ENCODE measurements at places on chromosomes 1 and 21.

DNA sequence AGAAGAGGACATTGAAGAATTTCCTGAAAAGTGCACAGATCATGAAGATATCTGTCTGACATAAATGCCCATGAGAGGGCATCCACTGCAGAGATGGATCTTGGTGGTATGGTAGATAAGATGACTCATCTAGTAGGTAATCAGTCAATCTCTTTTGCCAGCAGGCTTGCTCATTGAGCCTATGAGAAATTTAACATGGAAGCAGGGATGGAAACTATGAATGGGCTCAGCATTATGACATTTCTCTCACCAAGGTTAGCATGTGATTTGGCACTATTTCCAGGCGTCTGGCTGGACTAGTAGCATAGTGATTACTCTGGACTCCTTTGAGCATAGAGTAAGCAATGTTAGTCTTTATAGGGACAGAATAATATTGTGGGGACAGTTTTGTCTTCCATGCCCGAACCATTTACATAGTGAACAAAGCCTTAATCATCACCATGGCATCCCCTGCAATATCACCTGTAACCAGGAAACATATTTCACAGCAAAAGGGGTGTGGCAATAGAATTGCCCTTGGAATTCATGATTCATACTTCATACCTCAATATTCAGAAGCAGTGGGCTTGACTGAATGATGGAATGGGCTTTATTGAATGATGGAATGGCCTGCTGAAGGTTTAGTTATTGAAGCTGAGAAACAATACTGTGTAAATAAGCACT lies 7.3 kb downstream of the OR2C3 start:
- DNase-seq = peak; percentile 50

DNA sequence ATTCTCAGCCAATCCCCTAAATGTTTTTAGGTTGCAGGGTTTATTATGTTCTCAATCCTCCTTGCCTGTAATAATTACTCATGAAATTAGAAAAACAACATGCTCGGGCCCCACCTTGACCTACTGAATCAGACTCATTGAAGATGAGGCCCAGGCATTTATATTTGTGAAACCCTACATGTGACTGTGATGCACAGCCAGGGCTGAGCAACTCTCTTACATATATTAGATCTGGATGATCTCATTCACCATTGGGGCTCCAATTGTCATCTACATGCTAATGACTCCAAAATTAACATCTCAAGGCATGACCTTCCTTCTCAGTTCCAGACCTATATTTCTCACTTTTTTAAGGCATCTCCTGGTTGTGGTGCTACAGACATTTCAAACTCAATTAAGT lies 103.3 kb downstream of the WDR3 start:
- no peak for DNase-seq

GRCh38 chr1:156086256-156086662 lies 4.0 kb upstream of the MEX3A start:
- no peak for DNase-seq

DNA sequence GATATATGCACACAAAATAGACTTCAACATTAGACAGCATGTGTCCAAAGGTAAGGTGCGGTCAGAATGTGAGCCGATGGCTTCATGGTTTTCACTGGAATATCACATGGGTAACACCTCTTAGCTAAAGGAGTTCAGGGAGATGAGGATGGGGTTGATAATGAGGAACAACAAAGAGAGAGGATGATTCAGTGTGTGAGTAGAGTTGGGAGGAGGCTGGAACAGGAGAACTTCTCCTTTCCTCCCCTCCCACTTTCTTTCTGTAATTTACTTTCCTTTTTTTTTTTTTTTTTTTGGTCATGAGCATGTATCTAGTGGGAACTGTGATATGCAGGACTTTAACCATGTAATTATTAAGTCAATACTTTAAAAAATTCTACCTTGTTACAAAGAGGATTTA lies 99.4 kb downstream of the FASLG start:
- DNase-seq = peak; percentile 45

DNA sequence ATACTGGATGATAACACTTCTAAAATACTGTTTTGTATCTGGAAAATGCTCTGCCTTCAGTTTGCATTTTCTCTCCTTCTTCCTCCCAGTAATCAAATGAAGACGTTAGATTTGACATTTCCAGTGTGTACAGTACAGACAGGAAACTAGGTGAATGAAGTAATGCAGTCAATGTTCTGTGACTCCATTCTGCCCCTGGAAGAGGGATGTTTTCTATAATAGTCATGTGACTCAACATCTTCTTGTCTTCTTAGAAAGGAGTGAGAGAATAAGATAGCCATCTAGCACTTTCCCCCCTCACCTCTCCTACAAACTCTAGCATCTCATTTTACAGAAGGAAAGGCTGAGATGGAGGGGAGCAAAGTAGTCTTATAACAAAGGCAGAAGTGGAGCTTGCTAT lies 77.6 kb downstream of the DDR2 start:
- no peak for DNase-seq

DNA sequence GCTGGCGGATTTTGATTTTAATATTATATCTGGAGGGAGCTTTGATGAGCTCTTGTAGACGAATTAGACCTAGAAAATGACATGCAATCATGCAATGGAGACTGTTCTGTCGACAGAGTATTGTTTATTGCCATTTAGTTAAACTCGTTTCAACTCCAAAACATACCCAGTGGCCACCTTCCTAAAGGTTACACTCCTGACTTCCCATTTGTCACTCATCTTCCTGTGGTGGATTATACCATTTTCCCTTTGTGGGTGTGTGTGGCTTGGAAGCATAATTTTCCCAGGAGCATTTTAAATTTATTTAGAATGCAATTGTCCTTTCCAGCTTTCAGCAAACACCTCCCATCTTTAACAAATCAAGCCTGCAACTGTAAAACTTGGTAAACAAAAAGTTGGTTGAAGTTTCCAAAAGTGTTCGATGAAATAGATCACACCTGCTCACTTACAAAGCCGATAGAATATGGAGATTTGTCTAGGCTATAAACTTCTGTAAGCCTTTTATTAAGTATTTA lies 266.6 kb downstream of the GRIK1 start:
- DNase-seq = no peak

DNA sequence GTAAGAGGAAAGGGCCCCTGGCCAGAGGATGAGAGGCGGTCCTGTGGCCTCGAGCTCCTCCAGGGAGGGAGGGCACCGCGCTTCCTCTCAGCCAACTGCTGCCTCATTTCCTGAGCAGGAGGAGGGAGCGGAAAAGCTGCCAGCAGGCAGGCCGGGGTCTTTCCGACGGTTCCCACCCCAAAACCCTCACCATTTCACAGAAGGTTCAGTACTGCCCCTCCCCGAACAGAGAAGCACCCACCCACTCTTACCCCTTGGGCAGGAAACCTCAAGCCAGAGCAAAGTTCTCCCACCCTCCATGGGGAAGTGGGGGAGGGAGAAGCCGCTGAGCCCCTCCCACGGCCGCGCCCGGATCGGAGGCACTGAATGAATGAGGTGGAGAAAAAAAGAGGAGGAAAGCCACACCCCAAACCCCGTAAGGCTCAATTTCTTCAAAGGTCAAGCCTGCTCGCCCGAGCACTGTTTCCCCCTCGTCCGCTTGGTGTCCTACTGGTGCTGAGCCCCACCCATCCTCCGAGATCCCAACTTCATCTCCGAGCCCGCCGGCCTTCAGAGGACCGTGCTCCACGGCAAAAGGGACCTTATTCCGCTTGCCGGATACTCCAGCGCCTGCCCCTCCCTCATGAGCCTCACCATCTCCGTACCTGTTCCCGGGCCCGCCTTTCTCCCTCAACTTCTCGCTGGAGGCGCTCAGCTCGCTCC lies 9.4 kb downstream of the TPM3 start:
- DNase-seq = peak; percentile 92

DNA sequence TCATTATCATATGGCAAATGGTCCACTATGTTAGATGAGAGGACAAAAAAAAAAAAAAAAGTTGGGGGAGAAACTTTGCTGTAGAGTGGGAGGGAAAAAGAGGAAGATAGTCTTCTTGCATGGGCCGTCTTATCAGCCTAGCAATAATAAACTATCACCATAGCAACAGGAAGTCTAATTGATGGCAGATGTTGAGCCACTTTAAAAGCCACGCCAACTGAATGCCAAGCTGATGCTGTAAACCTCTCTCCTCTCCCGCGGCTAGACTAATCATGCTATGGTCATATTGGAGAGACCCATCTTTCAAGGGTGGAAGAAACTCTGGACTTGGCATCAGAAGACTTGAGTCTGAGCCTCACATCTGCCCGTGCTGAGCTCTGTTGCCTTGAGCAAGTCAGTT lies 122.2 kb upstream of the HOOK1 start:
- peak; percentile 76 for DNase-seq

- DNase-seq = no peak
These were observed 158.3 kb downstream of the SDCCAG8 start for GRCh38 chr1:243414152-243414494.

DNA sequence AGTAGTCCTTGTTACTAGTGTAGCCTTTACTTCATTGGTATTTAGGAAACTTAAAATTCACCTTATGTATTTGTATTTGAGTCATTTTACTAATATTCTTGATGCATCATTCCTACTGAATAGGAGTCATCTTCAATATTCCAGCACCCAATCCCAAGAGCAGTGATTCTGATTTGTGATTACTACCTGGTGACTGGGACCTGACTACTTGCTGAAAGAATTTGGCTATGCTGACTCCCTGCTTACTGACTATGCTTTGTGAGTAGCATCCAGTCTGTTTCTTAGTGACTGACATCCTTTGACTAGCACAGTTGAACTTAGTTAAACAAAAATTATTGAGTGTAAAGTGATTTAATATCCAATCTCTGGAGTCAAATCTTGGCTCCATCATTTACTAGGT lies 129.9 kb upstream of the NEGR1 start:
- DNase-seq = no peak

- peak; percentile 71 for DNase-seq
These were observed 3.1 kb downstream of the C1orf162 start for GRCh38 chr1:111476761-111477309.

DNA sequence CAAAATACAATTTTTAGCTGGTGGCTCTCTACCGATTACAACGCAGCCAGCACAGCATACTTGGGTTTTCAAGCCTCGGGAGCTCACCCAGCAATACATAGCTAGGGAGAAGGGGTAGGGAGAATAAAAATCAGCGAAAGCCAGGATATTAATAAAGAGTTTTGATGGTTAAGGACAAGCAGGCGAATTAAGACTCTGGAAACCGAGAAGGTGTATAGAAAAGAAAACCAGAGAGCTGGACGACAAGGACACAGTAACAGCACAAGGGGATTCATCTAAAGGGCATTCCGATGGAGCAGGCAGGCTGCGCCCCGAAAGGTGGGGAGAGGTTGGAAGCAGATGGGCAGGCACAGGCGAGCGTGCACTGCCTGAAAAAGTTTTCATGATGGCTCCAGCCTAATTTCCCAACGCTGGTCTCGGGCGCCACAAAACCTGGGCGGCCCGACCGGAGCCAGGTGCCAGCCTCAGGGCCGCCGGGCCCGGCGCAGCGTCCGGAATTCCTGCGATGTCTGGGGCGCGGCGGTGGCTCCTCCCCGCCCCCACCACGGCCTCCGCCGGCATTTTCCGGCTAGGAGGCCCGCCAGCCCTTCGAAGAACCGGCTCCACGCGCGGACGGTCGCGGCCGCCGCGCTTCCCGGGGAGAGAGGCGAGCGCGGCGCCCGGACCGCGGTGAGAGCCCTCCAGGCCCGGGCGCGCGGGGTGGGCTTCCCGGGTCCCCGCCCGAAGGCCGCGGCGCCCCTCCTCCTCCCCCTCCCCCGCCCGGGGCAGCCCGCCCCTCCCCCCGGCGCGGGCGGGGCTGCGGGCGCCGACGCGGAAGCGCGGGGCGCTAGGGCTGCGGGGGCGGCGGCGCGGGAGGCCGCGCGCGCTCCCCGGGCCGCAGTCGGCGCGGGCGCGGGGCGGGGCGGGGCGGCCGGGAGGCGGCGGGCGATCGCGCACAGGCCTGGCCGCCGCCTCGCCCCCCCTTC lies 774 bp upstream of the DYRK1A start:
- DNase-seq = peak; percentile 91

GRCh38 chr1:229434641-229435051 lies 752 bp upstream of the ACTA1 start:
- no peak for DNase-seq

DNA sequence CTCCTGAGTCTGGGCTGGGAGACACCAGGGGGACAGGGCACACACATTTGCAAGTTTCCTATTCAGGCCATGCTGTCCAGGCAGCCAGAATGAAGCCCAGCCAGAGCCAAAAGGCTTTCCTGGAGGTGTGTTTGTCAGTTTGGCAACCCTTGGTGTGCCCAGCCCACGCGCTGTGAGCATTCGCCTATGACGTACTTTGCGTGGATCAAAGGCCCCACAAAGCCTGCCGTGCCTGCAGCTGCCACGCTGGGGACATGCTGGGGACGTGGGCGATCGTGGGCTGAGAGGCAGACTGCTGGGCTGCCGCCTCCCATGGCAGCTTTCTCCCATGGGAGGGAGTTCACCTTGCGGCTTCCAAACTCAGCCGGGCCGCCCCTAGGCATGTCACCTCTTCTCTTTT lies 57.5 kb downstream of the CD247 start:
- DNase-seq = no peak

DNA sequence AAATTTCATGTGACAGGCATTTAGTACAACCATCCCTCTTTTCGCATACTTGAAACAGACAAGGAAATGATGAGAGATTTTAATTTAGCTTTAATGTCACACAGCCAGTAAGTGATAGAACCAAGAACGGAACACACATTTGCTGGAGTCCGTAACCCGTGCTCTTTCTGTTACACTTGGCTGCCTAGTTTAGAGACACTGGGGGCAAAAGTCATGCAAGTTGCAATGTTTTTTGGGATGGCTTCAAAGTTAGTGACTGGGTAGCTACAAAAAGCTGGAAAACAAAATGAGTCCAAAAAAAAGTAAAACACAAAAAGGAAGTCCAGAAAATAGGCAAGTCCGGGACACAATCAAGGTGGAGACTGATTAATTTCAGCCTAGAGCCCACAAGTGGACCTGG lies 5.9 kb downstream of the NID1 start:
- no peak for DNase-seq

DNA sequence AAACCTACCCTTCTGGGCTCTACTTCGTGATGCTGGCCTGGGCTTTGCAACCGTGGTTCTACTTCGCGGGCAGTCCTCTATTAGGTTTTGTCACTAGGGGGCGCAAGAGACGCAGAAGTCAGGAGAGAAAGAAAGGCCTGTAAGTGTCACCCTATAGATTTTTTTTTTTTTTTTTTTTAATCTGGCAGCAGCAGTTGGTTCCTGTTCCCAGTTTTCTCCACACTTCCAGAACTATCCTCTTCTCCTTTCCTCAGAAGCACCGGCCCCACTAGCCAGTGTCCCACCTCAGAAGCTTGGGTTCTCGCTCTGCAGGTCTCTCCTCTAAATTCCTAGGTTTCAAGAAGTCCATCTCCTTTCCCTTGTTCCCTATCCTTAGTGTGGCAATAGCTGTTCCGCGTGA lies 9.1 kb upstream of the LCE2D start:
- DNase-seq = peak; percentile 87
